ENCODE measurements at places on chromosomes 5 and 9. TPM values are rescaled to one million over a fixed set of nuclear protein-coding genes. Genes with fewer than 3 reads are reported as not detected.

The HNRNPK gene
- total RNA-seq: 495 TPM

The FAM169A gene
- total RNA-seq: 23.1 TPM

The HTR4 gene
- not detected for total RNA-seq

The SOHLH1 gene
- total RNA-seq: not detected

The SLC25A48 gene
- not detected for total RNA-seq

The F2RL1 gene
- 65.9 TPM for total RNA-seq

The NR5A1 gene
- total RNA-seq: 2.5 TPM

The DDX4 gene
- not detected for total RNA-seq

The PCDHB3 gene
- total RNA-seq: 0.92 TPM

The LIFR gene
- total RNA-seq: 91.3 TPM

The SREK1IP1 gene
- 13.3 TPM for total RNA-seq

Data from Panc1 (cell line).